ENCODE measurements at places on chromosomes 16 and 17. TPM values are rescaled to one million over a fixed set of nuclear protein-coding genes. Genes with fewer than 3 reads are reported as not detected.
A peak's percentile ranks its signal among the peaks of the same experiment; 100 is the strongest.

DNA sequence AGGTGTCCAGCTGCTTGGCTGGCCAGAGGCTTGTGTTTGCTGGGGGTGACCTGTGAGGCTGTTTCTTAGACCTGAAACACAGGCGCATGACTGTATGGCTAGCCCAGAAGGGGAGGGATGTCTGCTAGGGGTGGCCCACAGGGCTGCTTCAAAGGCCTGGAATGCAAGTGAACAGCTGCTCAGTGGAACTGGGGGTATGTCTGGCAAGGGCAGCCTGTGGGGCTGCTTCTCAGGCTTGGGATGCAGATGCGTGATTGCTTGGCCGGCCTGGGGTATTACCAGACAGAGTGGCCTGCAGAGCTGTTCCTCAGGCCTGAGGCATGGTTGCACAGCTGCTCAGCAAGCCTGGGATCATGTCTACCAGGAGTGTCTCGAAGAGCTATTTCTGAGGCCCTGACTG, 20.5 kb downstream of the TANC2 start:
- DNase-seq, result no peak

DNA sequence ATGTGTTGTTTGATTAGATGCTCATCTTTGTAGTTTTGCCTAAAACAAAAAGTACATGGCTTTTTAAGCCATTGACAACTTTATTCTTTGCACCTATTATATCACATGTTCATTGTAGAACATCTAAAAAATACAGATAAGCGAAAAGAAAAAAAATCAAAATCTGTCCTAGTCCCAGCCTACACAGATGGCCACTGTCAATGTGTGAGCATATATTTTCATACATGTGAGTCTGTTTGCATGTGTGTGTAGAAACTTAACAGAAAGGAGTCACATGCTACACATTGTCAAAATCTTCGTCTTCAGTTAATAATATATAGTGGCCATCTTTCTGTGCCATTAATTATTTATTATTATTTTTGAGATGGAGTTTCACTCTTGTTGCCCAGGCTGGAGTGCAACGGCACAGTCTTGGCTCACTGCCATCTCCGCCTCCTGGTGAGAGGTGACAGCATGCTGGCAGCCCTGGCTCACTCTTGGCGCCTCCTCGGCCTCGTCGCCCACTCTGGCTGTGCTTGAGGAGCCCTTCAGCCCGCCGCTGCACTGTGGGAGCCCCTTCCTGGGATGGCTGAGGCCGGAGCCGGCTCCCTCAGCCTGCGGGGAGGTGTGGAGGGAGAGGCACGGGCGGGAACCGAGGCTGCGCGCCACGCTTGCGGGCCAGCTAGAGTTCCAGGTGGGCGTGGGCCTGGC, 68.5 kb upstream of the AMZ2 start:
- DNase-seq, result no peak

DNA sequence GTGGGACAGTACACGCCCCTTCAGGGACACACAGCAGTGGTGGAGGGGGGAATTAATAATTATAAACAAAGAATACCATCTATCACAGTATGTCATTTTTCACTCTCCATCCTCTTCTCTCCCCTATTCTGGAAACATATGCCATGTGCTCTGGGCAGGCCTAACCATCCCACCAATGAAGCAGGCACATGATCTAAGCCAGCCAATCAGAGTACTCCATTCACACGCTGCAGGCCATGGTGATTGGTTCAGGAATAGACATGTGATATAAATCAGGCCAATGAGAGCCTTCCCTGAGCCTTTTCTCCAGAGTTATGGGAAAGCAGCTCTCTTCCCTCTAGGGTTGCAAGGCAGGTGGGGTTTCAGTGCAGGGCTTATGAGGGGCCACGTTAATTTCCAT, 36.5 kb downstream of the GSG1L start:
- DNase-seq, result no peak

RND2 gene
- 1.7 TPM for polyA plus RNA-seq

DNA sequence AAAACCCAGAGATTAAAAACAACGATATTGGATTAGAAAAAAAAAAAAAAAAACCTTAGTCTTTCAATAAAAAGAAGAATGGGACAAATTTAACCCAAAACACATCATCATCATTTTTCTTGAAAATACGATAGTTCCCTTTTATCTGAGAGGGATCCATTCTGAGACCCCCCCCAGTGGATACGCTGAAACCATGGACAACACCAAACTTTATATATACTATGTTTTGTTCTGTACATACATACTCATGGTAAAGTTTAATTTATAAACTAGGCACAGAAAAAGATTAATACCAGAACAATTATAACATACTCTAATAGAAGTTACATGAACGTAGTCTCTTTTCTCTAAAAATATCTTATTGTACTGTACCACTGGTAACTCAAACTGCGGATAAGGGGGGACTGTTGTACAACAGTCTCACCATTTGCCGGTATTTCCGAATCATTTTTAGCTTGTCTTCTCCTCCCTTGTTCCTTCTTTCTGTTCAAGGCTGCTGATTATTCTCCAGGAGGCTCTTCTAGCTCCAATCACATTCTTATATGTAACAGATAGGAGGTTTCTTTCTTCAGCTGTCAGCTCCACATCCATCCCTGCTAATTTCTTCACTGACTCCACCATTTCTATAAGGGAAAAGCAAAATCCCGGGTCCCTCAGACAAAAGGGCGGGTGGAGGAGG, 37.0 kb downstream of the RNF135 start:
- no peak for DNase-seq

GRCh38 chr17:42287305-42287976, 857 bp upstream of the STAT5A start:
- DNase-seq, result no peak

TAC4 gene
- polyA plus RNA-seq, result not detected

DCAF7 gene
- 52.7 TPM for polyA plus RNA-seq

DNA sequence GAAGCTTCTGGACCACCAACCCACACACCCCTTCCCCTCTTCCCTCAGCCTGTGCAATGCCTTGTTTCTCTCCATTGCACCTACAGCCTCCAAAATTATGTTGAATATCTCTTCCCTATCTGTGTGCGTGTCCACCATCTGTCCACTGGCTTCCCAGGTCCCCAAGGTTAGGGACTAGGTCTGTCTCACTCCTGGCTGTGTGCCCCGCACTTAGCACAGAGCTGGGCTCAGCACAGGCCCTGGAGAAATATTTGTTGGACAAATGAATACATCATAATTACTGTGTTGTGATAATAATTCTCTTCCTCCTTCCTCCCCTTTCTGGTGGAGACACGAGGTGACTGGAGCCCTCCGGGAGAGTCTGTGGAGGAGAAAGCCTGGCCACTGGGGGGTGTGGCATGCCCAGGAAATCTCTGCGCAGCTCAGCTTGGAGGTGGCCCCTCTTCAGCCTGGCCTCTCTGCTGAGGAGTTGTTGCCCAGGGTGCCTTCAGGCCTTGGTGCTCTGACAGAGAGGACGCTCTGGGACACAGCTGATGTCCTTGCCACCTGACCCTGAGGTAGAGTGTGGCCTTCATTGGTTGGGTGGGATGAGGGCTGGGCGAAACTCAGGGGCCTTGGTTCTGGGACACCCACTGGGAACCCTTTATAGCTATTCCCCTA, 3.3 kb upstream of the BRD7 start:
- no peak for DNase-seq

DNA sequence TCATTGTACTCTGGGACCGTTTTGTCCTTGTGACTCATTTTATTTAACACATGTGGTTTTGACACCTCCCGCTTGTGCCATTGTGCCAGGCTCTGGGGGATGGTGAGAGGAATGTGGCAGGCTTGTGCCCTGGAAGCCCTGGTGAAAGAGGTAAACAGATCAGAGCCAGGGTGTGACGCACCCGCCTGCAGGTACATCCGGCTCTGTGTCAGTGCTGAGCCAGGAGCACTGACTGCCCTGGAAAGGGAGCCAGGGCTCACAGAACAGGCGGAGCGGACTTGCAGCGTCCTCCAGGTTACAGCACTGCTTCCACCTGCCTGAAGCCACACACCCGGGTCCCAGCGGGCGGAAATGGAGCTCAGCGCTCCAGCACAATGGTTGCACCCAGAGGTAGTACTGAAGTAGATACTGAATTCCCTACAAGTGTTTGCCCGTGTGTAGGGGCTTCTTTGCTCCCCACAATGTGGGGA, 30.6 kb downstream of the CDRT15 start:
- DNase-seq, result no peak

GRCh38 chr17:3678821-3679530, 10.4 kb downstream of the EMC6 start:
- DNase-seq, result no peak

- no peak for DNase-seq
Measured at GRCh38 chr17:65062171-65062915, 5.8 kb upstream of the GNA13 start.

GRCh38 chr16:11494029-11494428, 92.7 kb downstream of the LITAF start:
- DNase-seq, result no peak

- no peak for DNase-seq
Measured at GRCh38 chr17:4666296-4666695, 24.8 kb upstream of the ALOX15 start.

GRCh38 chr16:11064851-11065250, 120.5 kb downstream of the CLEC16A start:
- DNase-seq, result no peak

DNA sequence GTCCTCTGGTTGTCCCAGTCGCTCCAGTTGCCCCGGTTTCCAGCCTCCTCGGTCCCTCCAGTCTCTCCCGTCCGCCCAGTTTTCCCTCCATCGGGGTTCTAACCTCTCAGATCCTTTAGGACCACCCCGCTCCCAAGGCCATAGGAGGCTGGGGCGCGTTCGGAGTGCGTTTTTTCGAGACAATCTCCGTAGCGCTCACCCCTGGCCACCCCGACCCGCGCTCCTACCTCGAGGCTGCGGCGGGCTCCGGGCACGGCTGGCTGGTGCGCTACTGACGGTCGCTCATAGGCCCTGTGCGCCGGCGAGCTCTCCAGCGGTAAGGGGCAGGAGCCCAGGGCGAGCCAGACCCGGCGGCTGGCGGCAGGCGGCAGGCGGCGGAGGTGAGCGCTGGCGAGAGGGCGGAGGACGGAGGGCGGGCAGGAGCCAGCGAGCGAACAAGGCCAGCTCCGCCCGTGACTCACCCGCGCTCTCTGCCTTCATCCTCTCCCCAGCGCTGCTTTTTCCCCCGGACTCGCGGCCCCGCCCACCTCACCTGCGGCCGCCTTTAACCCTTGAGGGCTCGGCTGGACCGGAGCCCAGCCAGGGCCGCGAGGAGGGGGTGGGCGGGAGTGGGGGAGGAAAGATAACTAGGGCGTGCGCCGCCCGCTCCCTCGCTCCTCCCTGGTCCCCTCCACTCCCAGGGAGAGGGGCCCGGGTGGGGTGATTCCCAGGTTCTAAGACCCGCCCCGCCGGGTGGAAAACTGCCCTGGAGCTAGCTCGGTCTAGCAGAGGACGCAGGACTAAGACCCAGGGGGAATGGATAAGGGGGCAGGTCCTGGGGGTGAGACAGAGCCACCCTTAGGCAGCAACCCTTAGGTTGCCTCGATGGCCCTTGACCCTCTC, at the start of gene SP6:
TSS of gene SP6 (minus strand) at position 472 of the 882 bp plus-strand sequence. CDS start 2,734 bp downstream, outside the sequence.
- DNase-seq, result no peak

DNA sequence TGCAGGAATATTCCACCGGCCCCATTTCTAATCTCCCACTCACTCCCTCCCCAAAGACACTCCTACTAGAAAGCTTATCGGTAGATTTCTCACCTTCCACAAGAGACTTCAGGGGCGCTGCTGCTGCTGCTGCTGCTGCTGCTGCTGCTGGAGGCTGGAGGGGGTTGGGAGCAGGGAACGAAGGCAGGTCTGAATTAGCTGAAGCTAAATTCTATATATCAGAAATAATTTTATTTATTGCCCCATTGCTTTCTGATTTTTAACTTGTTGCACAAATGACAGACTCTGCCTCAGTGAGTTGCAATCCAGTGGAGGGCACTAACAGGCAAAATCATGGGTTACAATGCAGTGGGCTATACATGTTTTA, 25.8 kb upstream of the HLF start:
- DNase-seq, result no peak

DNA sequence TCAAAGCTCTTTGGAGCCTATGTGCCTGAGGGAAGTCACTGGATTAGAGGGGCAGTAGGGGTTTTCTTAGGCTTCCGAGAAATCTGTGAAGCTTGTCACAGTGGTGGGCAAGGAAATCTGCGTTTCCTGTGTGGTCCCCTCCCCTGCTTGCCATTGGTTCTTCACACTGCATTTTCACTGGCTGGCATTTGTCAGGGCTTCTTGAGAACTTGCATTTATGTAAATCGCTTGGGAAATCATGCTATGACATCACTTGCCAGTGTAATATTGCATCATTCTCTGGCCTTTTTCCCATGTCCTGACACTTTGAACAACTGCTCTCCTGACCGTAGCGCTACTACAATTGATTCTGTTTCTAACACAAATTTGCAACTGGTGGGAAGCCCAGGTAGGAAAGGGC, 1.8 kb downstream of the CACNG3 start:
- no peak for DNase-seq

DNA sequence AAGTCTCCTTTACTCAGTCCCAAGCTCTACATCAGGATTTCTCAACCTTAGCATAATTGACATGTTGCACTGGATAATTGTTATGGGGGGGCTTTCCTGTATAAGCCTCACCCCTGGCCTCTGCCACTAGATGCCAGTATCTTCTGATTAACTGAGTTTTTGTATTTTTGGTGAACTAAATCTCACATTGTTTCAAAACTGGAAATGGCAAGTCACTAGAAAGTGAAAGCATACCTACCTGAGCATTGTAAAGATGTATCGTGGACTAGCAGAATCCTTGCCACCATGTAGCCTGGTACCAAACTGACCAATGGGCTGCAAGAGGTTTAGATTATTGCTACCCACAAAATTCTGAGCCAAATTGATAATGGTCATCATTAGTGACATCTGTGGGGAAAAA, 15.0 kb downstream of the TOP2A start:
- DNase-seq, result no peak

GRCh38 chr16:89629827-89630610, 16.6 kb downstream of the DPEP1 start:
- no peak for DNase-seq

- peak; percentile 34 for DNase-seq
Measured at GRCh38 chr16:89167425-89167941, 4.1 kb upstream of the CDH15 start.

VMO1 gene
- not detected for polyA plus RNA-seq

DNA sequence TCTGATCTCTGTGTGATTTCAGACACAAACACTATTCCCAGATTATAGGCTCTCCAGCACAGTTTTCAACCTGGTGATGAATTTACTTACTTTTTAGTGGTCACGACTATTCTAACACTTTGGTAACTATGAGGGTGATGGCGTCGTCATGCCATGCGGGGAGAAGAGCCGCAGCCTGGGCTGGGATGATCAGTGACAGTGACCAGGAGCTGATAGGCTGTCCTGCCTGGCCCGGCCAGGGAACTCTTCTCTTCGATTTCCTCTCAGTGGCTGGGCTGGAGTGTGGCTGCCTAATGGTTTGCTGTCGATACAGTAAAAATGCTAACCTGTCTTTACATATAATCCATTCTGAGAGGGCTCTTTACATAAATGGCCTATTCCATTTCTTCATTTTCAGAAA, 113.1 kb downstream of the IRX3 start:
- DNase-seq, result no peak

DNA sequence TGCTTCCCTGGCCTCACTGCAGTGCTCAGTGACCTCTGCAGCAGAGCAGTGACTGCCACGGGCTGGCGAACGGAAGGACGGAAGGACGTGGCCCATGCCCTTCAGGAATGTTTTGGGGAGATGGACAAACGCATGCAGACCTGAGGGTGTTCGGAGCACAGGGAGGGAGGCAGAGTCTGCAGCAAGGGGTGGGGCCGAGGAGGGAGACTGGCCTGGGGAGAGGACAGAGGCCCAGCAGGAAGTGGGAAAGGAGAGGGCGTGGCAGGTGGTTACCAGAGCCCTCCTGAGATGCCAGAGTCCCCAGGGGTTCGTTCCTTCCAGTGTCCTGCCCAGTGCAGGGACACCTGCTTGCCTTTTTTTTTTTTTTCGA, 21.9 kb downstream of the ADORA2B start:
- DNase-seq, result no peak

GRCh38 chr16:83470416-83470815, 337.4 kb upstream of the HSBP1 start:
- no peak for DNase-seq

CCL5 gene
- not detected for polyA plus RNA-seq

Measured in AG04450 (cell line).